ENCODE measurements at places on chromosomes 6 and 20.

DNA sequence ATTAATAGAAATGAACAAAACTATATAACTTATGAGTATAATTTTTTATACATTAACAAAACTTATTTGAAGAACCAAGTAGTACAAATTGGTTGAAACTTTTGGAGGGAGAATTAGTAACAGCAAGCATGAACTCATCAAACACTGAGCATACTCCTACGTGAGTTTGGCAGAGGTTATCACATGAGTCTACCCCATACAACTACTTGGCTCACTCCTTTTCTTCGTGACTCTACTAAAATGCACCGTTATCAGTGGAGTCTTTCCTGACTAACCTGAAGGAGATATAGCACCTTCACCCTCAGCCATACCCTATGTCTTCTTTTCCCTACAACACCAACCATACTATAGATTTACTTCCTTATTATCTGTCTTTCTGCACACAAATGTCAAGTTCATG is 794.2 kb downstream of the TFAP2A start:
- peak; percentile 13 for DNase-seq

GRCh38 chr6:2970753-2971419 is 481 bp downstream of the SERPINB6 start:
- peak; percentile 43 for DNase-seq

DNA sequence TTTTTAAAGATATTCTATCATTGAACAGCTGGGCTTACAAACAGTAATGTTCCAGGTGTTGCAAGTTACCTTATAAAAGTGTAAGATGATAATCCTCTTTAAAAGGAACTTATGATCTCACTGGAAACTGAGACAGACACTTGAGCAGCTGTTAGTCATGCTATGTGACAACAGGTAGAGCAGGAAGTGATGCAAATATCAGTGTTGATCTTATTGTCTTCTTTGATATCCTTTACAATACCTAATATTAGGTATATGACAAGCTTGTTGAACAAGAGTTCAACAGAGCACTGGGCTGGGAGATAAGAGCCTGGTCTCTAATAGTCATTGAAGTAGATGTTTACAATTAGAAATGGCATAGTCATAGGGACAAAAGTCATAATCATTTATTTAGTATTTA is 150.0 kb downstream of the UBE3D start:
- DNase-seq: no peak

GRCh38 chr6:81589465-81590313 is 162.8 kb downstream of the TENT5A start:
- no peak for DNase-seq

GRCh38 chr6:102407886-102408741 is 1014.6 kb downstream of the GRIK2 start:
- no peak for DNase-seq

DNA sequence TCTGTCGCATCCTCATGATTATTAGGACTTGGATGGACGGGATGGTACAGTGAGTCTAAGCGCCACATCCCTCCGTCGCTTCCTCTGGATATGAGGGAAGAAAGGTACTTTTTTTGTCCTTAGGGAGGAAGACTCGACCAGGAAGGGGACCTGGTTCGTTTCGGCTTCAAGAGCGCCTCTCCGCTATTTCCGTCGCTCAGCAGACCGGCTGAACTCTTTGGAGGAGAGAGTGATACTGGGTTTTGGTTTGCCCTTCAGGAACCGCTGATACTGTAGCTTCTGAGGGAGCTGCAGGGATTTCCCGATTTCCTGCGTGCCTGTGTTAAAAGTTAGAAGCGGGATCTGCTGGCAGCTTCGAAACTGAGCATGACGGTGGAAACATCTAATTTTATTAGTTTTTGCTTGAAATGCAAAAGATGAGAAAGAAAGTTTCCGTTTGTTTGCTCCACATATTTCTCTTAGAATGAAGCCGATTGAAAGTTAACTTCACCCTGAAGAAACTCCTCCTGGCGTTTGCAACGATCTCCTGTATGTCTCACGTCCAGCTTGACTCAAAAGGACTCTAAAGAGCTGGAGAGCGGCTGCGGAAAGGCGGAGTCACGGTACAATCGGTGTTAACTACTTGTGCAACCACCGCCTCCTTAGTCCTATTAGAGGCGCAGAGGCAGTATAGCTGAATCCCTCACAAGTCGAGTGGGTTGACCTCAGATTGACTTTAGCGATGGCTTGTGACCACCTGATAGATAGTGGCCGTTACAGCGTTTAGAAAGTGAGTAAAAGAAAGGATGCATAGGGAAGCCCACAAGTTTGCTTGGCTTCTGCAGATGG is 129.4 kb downstream of the TRIM27 start:
- DNase-seq: peak; percentile 43

DNA sequence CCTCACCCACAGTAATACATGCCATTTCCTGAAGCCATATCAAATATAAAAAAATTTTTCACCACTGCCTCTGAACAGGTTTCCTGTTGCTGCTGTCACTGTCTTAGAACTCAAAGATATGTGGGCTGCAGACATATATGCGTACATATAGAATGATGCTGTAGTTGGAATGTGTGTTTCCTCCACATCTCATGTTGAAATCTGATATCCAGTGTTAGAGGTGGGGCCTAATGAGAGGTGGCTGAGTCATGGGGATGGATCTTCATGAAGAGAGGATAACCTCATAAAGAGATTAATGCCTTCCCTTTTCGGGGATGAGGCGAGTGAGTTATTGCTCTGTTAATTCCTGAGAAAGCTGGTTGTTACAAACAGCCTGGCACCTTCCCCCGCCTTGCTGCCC is 7.7 kb upstream of the SCP2D1 start:
- no peak for DNase-seq

DNA sequence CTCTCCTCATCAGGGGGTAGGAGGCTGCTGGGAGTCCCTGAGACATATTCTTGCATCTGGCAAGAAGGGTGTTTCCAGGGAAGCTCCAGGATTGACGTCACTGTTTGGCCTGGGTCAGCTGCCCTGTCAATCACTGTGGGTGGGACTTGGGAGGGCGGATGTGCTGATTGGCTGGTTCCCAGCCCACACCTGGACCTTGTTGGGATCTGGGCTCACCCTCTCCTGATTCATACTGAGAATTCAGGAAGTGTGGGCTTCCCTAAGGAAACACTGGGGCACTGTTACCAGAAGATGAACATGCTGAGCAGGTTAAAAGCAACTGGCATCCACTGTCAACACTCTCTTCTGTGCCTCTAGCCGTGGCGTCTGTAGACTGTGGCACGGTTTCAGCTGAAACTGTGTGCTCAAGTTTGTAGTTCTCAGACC is 36.5 kb downstream of the CDH26 start:
- DNase-seq: peak; percentile 2

DNA sequence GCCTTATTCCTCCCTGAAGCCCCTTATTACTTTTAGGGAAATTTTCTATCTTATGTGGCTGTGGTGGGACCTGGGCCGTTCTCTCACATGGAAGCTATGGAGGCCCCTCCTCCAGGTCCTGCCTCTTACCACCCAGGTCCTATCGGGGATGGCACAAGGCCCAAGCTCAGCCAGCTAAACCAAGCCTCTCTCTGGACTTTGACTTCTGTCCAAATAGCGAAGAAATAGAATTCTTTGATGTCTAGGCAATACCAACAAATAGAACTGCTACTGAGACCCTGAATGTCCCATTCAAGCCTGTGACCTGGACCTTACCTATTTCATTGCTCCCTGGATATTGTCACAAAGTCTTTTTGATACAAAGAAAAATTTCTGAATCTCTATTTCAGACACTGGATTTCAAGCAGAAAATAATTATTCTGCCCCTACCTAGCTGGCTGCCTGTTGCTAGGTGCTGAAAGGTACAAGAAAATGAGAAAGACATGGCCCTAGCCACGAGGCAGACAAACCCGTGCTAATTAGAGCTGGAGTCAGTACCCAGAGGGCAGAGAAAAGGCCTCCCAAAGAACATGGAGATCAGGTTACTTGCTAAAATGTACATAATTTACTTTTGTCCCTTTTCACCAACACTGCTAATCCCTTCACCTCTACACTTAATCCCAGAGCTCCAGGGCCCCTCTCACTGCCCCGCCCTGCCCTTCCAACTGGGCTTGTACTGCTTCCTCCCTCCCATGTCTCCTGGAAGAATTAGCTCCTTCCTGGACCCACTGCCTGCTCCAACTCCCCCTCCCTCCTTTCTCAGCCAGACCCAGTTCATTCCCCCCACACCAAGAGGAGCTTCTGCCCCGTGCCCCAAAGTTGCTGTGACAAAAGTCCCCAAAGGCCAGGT is 15.5 kb upstream of the NNAT start:
- DNase-seq: no peak

DNA sequence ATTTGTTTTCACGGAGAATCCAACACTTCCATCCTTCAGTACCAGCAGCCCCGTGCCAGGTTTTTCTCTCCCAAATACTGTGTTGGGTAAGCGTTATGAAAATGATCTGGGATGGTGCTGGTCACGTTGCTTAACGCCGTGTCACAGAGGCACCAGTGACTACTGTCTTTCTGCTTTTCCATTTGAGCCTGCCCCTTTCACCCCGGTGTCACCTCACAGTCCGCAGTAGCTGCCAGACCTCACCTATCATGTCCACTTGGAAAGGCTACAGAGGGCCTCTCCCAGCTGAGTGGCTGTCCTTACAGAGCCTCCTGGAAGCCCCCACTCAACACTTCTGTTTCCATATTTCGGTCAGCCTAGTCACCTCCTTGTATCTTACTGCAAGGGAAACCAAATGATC is 176.5 kb upstream of the ARID1B start:
- no peak for DNase-seq

DNA sequence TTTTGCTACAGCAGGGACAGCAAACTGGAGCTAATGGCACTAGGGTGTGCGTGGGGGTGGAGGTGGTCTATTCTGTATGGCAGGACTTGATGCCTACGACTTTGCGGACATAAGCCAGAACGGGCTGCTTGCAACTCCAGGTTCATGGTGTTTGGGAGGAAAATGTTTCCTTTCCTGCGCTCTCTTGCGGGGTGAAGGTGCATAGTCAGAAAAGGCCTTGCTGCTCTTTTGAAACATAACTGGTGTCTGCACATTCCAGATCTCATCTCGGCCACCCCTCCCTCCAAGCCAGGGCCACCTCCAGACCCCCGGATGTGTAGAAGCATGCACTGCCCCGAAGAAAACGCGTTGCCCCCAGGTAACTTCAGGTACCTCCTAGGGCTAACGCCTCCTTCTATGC is 8.1 kb downstream of the FOXA2 start:
- DNase-seq: no peak

GRCh38 chr6:71385111-71385822 is 96.7 kb downstream of the OGFRL1 start:
- DNase-seq: no peak

GRCh38 chr6:35059596-35060345 is 81.4 kb downstream of the TCP11 start:
- no peak for DNase-seq

GRCh38 chr20:4476903-4477500 is 244.7 kb upstream of the PRND start:
- no peak for DNase-seq

DNA sequence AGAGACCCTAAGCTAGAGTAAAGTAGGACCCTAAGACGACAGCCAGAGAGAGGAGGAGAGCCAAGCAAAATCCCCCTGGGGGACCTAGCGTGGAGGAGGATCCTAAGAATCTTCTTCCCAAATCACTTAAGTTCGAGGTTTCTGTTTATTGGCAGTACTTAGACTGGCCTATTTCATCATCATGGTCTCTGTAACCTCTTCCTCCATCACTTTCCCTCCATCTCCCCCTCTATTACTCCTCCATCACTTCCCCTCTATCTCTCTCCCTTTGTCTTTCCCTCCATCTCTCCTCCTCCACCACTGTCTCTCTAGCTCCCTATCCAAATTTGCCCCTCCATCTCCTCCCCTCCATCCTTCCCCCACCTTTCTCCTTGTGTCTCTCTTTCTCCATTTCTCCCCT is 833.6 kb upstream of the FLRT3 start:
- DNase-seq: no peak

- DNase-seq: no peak
Observed at GRCh38 chr6:107490566-107491137, 735 bp downstream of the SOBP start.

GRCh38 chr6:37830225-37830624 is 10.7 kb downstream of the ZFAND3 start:
- DNase-seq: no peak

GRCh38 chr20:7302250-7302649 is 534.8 kb downstream of the BMP2 start:
- no peak for DNase-seq

DNA sequence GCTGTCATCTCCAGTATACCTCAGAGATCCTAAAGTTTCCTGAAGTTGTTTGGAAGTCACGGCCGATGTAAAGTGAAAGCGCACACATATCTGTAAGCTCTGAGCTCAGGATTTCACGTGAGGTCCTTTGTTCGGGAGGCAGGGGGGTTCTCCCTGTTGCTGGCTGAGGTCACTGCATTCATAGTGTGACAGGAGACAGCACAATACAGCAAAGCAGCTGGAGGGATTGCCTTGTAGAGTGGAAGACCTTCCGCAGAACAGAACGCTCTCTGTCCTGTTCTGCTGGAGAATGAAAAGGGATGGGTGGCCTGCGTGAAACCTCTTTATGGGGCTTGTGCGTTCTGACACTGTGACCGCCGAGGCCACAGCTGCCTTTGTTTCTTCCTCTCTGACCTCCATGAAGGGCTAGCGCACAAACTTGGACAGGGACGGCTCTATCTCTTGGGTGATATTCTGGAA is 13.4 kb upstream of the SERPINB1 start:
- DNase-seq: no peak

DNA sequence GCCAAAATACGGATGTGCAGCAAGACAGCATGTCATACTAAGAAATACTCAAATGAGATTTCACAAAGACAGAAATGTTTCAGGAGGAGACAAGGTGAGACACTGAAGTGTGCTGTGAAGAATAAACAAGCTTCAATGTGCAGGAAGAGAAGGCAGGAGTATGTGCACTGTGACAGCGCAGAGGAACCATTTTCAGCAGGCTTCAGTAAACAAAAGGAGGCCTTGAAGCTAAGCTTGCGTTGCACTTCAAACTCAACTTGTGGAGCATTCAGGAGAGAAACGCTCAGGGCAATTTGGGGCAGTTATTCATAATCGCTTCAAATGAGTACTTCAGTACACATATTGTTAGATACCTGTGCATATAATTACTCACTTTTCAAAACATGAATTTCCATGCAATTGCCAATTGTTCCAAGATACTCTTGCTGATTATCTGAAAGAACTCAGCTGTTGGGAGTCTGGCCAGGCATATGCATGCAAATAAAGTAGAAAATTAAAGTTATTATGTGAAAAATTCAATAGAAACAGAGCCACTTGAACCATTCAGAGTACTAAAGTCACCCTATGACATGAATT is 234.2 kb upstream of the OPRM1 start:
- DNase-seq: no peak
